ENCODE measurements at places on chromosomes 3 and 15. TPM values are rescaled to one million over a fixed set of nuclear protein-coding genes. Genes with fewer than 3 reads are reported as not detected.

The KIF15 gene
- total RNA-seq: 7.9 TPM

The FRMD4B gene
- 0.93 TPM for total RNA-seq

The KCNAB1 gene
- not detected for total RNA-seq

The LSMEM2 gene
- total RNA-seq: 0.10 TPM

The CIB2 gene
- 28.0 TPM for total RNA-seq

The NANOGP8 gene
- not detected for total RNA-seq

The NME9 gene
- not detected for total RNA-seq

The CAPN3 gene
- 0.80 TPM for total RNA-seq

The VPS8 gene
- 8.9 TPM for total RNA-seq

The ARNT2 gene
- total RNA-seq: 16.5 TPM

The SH2D7 gene
- not detected for total RNA-seq

The GPR87 gene
- total RNA-seq: 2.7 TPM

The FGD5 gene
- total RNA-seq: not detected

The LMAN1L gene
- total RNA-seq: not detected

The SPATA12 gene
- 0.30 TPM for total RNA-seq

The GP9 gene
- total RNA-seq: not detected

The OR5K2 gene
- not detected for total RNA-seq

The TRIM42 gene
- total RNA-seq: not detected

The GCSAM gene
- not detected for total RNA-seq

The MKRN2OS gene
- total RNA-seq: not detected

The CHRNA3 gene
- 0.82 TPM for total RNA-seq

The MYL3 gene
- 0.15 TPM for total RNA-seq

The DPPA4 gene
- not detected for total RNA-seq

The SCN11A gene
- not detected for total RNA-seq

The SNTN gene
- not detected for total RNA-seq
